ENCODE measurements at places on chromosomes 4 and X.
A peak's percentile ranks its signal among the peaks of the same experiment; 100 is the strongest.

- no peaks in the 10 kb centered on the region for H3K27me3 ChIP-seq
- no peak overlapping the region for H3K4me3 ChIP-seq
Measured at GRCh38 chr4:104860238-104861123, 286.2 kb upstream of the TET2 start.

DNA sequence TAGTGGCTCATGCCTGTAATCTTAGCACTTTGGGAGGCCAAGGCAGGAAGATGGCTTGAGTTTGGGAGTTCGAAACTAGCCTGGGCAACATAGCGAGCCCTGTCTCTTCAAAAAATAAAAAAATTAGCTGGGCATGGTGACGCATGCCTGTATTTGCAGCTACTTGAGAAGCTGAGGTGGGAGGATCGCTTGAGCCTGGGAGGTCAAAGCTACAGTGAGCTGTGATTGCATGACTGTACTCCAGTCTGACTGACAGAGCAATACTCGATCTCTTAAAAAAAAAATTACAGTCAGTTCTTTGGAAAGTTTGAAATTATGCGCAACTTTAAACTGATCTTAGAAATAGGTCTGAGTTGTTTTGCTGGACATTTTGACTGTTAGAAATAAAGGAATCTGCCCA is 55.8 kb downstream of the DOCK11 start:
- no peaks in the 10 kb centered on the region for H3K4me1 ChIP-seq
- H3K36me3 ChIP-seq: peaks cover 2% of the 10 kb centered on the region
- H3K27me3 ChIP-seq: no peaks in the 10 kb centered on the region
- no peak overlapping the region for H3K4me3 ChIP-seq

DNA sequence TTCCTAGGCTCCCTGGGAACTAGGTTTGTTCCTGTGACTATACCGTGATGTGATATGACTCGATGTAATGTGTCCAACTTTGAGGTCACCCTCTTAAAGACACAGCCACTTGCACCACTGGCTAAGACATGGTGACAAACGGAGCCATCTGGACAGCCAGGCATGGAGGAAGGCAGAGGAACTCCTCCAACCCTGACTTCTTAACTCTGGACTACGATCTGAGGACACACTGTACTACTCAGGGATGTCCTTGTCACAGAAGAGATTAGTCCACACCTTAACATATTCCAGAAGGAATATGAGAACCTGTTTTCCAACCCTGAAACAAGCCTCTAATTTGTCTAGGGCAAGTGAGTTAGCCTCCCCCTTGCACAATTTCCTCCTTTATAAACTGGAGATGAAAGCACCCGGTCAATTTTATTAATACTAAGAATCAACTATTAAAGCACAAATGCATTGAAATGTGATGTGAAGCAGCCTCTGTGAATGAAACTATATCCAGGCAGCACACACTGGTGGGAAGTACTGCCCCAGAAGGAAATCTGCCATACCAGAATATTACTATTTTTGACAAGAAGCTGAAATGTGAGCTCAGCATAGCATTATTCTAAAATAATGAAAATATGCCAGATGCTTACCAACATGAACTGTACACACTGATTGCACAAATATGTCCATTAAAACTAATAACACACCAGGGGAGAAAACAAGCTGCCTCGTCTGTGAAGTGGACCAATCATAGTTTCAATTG is 47.3 kb downstream of the TSPAN5 start:
- H3K27me3 ChIP-seq: no peaks in the 10 kb centered on the region
- H3K27ac ChIP-seq: no peak overlapping the region
- H3K4me1 ChIP-seq: peaks cover 62% of the 10 kb centered on the region
- H3K36me3 ChIP-seq: no peaks in the 10 kb centered on the region
- no peak for DNase-seq
- no peak overlapping the region for H3K4me3 ChIP-seq

DNA sequence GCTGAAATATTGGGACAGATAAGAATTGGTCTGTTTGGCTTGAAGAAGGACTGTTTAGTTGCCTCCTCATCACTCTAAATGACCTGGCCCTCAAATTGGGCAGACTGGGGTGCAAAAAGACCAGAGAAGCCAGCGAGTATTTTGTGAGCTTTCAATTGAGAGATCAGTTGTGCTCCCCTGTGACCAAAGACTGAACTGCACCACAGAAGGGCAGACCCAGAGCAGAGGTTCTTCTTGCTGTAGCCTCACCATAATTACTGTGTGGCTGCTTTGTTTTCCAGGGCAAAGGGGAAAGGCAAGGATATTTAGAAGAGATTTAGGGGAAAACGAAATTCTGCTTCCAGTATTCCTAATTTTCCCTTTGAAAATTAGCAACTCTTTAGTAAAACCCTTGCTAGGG is 104.0 kb upstream of the MBNL3 start:
- H3K27me3 ChIP-seq: no peaks in the 10 kb centered on the region
- peaks cover 6% of the 10 kb centered on the region for H3K4me1 ChIP-seq
- H3K4me3 ChIP-seq: no peak overlapping the region
- no peak overlapping the region for H3K27ac ChIP-seq

- H3K27ac ChIP-seq: no peak overlapping the region
- H3K27me3 ChIP-seq: no peaks in the 10 kb centered on the region
- H3K36me3 ChIP-seq: no peaks in the 10 kb centered on the region
Measured at GRCh38 chr4:165355900-165356300, 22.9 kb upstream of the CPE start.

DNA sequence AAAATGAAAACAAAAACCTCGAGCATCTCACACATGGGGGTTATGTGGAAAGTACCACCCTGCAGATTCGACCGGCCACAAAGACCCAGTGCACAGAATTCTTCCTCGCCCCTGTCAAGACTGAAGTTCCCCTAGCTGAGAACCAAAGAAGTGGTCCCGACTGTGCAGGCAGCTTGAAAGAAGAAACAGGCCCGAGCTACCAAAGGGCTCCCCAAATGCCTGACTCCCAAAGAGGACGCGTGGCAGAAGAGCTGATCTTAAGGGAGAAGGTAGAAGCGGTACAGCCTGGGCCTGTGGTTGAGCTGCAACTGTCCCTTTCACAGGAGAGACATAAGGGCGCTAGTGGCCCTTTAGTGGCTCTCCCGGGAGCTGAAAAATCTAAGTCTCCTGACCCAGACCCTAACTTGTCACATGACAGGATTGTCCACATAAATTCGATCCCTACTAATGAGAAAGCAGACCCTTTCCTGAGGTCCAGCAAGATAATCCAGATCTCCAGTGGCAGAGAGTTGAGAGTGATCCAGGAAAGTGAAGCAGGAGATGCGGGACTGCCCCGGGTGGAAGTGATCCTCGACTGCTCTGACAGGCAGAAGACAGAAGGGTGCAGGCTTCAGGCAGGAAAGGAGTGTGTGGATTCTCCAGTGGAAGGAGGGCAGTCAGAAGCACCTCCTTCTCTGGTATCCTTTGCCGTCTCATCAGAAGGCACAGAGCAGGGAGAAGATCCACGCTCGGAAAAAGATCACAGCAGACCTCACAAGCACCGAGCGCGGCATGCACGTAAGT is 108.8 kb upstream of the MYOZ2 start:
- H3K36me3 ChIP-seq: no peaks in the 10 kb centered on the region
- no peaks in the 10 kb centered on the region for H3K27me3 ChIP-seq
- no peak overlapping the region for H3K4me3 ChIP-seq
- DNase-seq: no peak
- H3K27ac ChIP-seq: peak overlapping the region; percentile 83
- H3K4me1 ChIP-seq: no peaks in the 10 kb centered on the region

- DNase-seq: no peak
- H3K27ac ChIP-seq: no peak overlapping the region
- H3K36me3 ChIP-seq: no peaks in the 10 kb centered on the region
- no peaks in the 10 kb centered on the region for H3K4me1 ChIP-seq
Measured at GRCh38 chr4:6369924-6370645, 100.4 kb downstream of the WFS1 start.

GRCh38 chr4:122617597-122618593 is 3.0 kb downstream of the IL21 start:
- no peak overlapping the region for H3K27ac ChIP-seq
- H3K4me3 ChIP-seq: no peak overlapping the region
- no peak for DNase-seq
- no peaks in the 10 kb centered on the region for H3K36me3 ChIP-seq
- no peaks in the 10 kb centered on the region for H3K27me3 ChIP-seq

GRCh38 chr4:59500103-59500502 is 1700.0 kb upstream of the ADGRL3 start:
- no peaks in the 10 kb centered on the region for H3K27me3 ChIP-seq
- H3K4me1 ChIP-seq: no peaks in the 10 kb centered on the region
- H3K4me3 ChIP-seq: no peak overlapping the region
- no peak for DNase-seq

GRCh38 chrX:154458954-154459778 is 1.1 kb downstream of the PLXNA3 start:
- DNase-seq: no peak
- no peak overlapping the region for H3K27ac ChIP-seq
- H3K36me3 ChIP-seq: peaks cover 7% of the 10 kb centered on the region
- H3K27me3 ChIP-seq: no peaks in the 10 kb centered on the region
